ENCODE measurements at places on chromosomes 12 and 14. TPM values are rescaled to one million over a fixed set of nuclear protein-coding genes. Genes with fewer than 3 reads are reported as not detected.
A peak's percentile ranks its signal among the peaks of the same experiment; 100 is the strongest.

DNA sequence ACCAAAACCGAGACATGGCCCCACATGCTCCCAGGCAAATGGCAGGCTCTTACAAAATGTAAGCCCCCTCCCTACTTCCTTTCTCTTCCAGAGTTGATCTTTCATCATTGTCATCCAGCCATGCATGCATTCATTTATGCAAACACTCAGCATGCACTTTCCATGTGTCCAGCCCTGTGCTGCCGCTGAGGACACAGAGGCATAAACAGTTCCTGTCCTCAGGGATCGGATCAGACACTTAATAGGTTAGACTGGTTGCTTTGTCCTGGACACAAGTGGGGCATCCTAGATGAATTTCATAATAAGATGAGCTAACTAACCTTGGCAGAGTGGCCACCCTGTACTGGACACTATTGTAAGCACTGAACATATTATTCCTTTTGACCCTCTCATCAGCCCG lies 23.1 kb downstream of the PRIMA1 start:
- no peak for DNase-seq

GRCh38 chr14:23665302-23666016 lies 29.3 kb downstream of the DHRS2 start:
- DNase-seq, result peak; percentile 48

DNA sequence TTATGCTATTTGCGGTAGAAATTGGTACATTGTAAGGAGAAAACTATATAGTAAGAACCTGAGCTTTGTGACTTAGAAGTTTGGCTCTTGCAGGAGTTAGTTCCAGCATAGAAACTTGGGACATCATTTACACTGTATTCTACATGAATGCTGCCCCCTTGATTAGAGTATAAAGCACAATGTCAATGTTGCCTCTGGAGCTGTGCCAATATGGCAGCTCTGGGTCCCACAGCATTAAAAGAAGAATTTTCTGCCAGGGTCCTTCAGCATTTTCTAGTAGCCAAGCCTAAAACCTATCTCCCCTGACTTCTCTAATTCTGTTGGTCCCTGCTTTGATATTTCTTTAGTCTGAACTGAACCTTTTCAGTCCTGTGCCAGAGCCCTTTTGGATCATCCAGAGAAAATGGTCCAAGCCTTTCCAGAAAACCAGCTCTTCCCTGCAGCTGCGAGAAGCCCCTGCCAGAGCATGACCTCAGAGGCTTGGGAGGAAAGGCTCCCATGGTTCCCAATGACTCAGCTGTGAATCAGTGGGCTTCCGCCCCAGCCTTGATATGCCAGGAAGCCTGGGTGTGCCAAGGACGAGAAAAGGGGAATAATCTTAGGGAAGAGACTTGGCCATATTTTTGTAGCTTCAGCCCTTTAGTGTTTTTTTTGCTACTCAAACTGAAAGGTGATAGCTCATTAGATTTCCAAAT lies 43.2 kb downstream of the PLEKHG7 start:
- peak; percentile 77 for DNase-seq

GRCh38 chr12:57012600-57013465 lies 3.5 kb downstream of the TAC3 start:
- DNase-seq, result no peak

GRCh38 chr14:52877628-52878027 lies 73.2 kb downstream of the FERMT2 start:
- DNase-seq, result no peak

- no peak for DNase-seq
These were observed 112.6 kb downstream of the KCNC2 start for GRCh38 chr12:75097003-75097402.

GRCh38 chr14:73762375-73762822 lies 48.2 kb upstream of the PNMA1 start:
- no peak for DNase-seq

GRCh38 chr12:49327368-49327767 lies 4.3 kb downstream of the TROAP start:
- no peak for DNase-seq

The KRT83 gene
- not detected for total RNA-seq

The ATL1 gene
- 19.3 TPM for total RNA-seq
